PC-3 (cell line): ENCODE measurements at places on chromosomes 12 and 14. TPM values are rescaled to one million over a fixed set of nuclear protein-coding genes. Genes with fewer than 3 reads are reported as not detected.

DNA sequence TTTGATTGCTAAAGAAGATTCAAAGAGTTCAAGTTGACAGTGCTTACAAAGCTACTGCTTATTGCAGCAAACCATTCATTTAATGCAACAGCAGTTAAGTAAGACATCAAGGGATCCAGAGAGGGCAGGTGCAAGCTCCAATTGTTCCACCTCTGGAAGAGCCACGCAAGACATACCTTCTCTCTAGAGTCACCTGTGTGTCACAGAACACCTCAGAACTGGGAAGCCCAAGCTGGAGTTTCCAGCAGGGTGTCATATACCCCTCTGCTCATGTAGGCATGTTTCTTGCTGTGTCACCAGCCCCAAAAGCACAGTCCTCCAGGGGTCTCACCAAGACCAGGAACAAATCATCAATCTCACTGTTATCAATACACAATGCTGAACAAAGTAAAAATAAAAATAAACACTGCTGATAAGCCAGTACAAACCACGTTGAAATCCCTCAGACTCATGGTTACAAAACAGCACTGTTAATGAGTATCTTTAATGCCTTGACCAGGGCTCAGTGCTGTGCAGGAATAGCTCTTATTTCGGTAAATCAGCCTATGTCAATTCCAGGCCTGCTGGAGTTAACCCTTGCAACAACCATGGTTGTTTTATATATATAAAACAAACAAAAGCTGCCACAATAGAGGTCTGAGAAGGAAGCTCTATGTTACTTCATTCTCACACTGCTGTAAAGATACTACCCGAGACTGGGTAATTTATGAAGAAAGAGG, 37.4 kb upstream of the BATF start:
- DNase-seq: no peak

The TSPAN19 gene
- total RNA-seq: not detected in 2 replicates

The TMED8 gene
- total RNA-seq: 16.8 and 17.8 TPM in 2 replicates

DNA sequence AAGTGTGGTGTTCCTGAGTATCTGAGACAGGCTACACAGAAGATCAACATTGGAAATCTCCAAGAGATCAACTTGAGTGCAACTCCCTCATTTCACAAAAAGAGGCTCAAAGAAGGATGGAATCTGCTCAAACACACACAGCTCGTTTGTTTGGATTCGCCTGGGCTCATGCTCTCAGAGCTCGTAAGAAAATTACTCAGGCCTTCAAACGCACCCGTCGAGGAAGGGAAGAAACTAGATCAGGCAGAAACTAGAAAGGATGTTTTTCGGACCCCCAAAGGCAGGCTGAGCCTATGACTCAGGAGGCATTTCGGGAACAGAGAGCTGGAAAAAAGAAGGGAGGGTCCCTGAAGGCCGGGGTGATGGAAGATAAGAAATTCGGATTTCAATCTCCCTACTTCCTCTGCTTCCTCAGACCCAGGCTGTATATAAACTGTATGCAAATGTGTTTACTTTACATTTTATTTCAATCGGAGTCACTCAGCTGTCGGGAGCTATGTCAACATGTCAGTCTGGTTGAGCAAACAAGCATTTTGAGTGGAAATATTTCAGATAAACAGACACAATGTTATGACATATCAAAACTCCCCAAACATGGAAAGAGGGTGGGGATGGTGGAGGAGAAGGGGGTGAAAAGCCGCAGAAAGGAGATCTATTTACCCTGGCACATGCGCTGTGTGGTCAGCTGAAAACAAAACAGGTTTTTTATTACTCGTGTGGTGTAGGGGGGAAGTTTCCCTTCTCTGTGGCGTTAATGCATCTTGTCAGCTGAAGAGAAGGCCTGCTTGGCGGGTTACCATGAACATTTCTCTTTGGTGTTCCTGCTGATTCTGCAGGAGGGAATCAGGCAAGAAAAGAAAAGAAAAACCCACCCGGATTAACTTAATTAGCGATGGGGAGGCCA, 129.1 kb upstream of the TBX3 start:
- peak; percentile 92 for DNase-seq

DNA sequence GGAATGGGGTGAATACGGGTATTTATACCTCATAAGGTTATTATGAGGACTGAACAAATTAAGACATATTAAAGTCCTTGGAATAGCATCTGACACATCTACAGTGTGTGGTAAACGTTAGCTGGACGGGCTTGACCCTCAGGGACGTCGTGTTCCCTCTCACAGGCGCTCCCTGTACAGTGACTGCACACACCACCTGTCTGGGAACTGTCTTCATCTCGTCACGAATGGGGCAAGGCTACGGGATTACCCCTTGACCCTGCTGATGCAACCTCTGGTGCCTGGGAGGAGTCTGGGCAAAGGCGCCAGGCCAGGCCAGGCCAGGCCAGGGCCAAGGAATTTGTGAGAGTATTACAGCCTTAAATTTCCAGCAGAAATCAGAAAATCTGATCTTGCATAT, 191.1 kb downstream of the CALM1 start:
- DNase-seq: no peak

The NELL2 gene
- 0.80 TPM in 1 of 2 replicates, not detected in the other for total RNA-seq

DNA sequence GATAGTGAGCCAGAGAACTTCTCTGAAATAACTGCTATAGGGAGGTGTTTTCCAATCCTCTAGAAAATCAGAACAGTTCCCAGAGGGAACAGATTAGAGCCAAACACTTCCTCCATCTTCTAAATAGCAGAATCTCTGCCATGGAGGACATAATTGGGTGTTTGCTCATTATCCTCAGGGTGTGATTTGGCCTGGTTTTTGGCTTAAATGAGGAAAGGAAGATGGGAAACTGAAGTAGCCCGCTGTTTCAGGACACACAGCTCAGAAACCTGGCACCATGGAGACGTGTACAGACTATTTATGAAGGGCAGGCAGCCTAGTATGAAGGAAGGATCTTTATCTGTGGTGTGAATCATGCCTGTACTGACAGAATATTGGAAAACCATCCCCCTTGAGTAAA, 231.7 kb upstream of the PRKD1 start:
- DNase-seq: no peak

GRCh38 chr12:12207746-12208145, 59.1 kb downstream of the LRP6 start:
- DNase-seq: no peak

- no peak for DNase-seq
These were observed 83.4 kb downstream of the STXBP6 start for GRCh38 chr14:24966579-24966964.
